ENCODE measurements at places on chromosomes 5 and 9. TPM values are rescaled to one million over a fixed set of nuclear protein-coding genes. Genes with fewer than 3 reads are reported as not detected.

DNA sequence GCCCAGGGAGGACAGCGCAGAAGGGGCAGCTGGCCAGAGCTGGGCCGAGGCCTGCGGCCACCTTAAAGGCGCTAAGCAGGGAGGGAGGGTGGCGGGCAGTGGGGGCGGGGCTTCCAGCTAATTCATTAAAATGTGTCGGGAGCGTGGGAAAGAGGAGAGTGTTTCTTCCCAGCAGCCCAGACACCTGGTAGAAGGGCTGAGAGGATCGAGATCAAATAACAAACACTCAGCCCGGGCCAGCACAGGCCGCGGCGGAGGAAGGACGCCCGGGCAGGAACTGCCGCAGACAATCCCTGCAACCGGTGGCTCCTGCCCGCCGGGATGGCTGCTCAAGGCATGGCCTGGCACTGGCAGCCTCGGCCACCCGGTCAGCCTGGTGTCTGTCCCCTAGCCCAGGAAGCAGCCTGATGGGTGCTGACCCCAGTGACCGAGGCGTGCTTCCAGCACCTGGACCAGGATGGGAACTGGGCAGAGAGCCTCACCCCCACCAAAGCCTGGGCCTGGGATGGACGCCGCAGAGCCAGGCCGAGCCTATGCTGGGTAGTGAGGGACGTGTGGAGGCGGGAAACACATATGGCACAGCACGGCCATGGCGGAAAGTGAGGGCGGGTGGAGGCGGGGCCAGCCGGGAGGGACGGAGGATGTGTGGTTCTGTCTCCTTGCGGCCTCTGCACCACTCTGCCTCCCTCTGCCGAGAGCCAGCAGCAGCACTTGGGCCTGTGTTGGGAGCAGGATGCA, 3.2 kb upstream of the NRARP start:
- peak overlapping the region; percentile 42 for H3K27ac ChIP-seq
- peaks cover 7% of the 10 kb centered on the region for H3K27me3 ChIP-seq
- H3K4me3 ChIP-seq = no peak overlapping the region
- DNase-seq = peak; percentile 63

Gene CAVIN4
- total RNA-seq = 0.12 TPM

- no peak for DNase-seq
- no peak overlapping the region for H3K4me3 ChIP-seq
- H3K36me3 ChIP-seq = no peaks in the 10 kb centered on the region
- peaks cover 25% of the 10 kb centered on the region for H3K4me1 ChIP-seq
Measured at GRCh38 chr5:61407706-61408270, 75.7 kb downstream of the ZSWIM6 start.

GRCh38 chr5:157559301-157559700, 16.3 kb downstream of the ADAM19 start:
- H3K27ac ChIP-seq = no peak overlapping the region
- H3K4me3 ChIP-seq = no peak overlapping the region
- peaks cover 85% of the 10 kb centered on the region for H3K4me1 ChIP-seq
- no peak for DNase-seq
- peaks cover 78% of the 10 kb centered on the region for H3K36me3 ChIP-seq
- no peaks in the 10 kb centered on the region for H3K27me3 ChIP-seq

GRCh38 chr5:59773294-59773693, 120.2 kb downstream of the PDE4D start:
- H3K4me1 ChIP-seq = peaks cover 8% of the 10 kb centered on the region
- H3K27me3 ChIP-seq = peaks cover 29% of the 10 kb centered on the region
- H3K36me3 ChIP-seq = no peaks in the 10 kb centered on the region
- no peak for DNase-seq
- no peak overlapping the region for H3K4me3 ChIP-seq

Gene ADRA1B
- total RNA-seq = not detected

DNA sequence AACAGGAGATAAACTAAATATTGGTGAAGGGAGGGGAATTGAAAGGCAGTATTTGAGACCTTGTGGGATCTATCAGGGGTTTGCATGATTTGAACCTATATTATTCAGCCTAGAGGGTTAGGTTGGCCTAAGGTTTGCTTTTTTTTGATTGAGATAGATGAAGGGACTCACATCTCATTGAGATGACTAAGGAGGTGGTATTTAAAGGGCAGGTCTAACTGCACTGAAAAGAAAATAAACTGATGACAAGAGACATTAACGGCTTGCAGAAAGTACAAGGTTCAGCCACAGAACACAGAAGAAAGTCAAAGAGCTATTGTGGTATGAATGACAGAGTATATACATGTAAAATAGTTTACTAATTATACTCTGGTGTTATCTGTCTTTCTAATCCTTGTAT, 412.7 kb downstream of the CDH10 start:
- no peak overlapping the region for H3K27ac ChIP-seq
- H3K4me1 ChIP-seq = no peaks in the 10 kb centered on the region
- no peak overlapping the region for H3K4me3 ChIP-seq
- no peaks in the 10 kb centered on the region for H3K36me3 ChIP-seq
- H3K27me3 ChIP-seq = no peaks in the 10 kb centered on the region

Gene C8G
- 0.85 TPM for total RNA-seq

DNA sequence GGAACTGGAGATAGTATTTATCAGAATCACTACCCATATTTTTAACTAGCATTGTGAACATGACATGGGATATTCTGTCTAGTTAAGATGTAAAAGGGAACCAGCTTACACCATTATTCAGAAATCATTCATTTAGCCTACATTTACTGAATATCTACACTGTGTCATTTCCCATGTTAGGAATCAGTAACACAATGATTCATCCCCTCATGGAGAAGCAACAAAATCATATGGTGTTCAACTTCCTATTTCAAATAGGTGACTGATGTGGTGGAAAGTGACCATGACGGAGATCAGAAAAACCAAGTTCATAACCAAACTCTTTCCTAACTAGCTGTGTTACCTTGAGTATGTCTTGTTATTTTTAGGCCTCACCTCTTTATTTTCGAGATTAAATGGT, 550.0 kb upstream of the TUSC1 start:
- H3K27ac ChIP-seq = no peak overlapping the region
- no peaks in the 10 kb centered on the region for H3K36me3 ChIP-seq
- no peaks in the 10 kb centered on the region for H3K27me3 ChIP-seq
- no peak for DNase-seq
- no peaks in the 10 kb centered on the region for H3K4me1 ChIP-seq

GRCh38 chr9:27653246-27653645, 80.0 kb upstream of the C9orf72 start:
- H3K4me1 ChIP-seq = no peaks in the 10 kb centered on the region
- H3K27ac ChIP-seq = no peak overlapping the region
- peaks cover 3% of the 10 kb centered on the region for H3K27me3 ChIP-seq

Gene SPINK7
- not detected for total RNA-seq

DNA sequence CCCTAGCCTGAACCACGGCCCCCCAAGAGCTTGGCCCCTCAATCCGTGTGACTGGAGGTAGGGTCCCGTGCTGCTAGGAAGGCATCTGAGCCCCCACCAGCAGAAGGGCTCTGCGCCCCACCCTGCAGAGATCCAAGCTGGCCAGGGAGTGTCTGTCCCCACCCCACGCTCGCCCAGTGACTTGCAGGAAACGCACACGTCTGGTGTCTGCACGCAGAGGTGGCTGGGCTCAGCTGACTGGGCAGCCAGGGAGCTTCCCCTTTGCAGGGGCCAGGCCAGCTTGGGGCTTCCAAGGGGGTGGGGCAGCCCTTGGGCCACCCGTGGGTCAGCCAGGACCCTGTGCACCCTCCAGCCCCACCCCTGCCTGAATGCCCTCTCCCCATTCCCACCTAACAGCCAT, 24.3 kb downstream of the NOTCH1 start:
- no peak for DNase-seq
- no peaks in the 10 kb centered on the region for H3K27me3 ChIP-seq
- no peak overlapping the region for H3K4me3 ChIP-seq

GRCh38 chr9:101618698-101619097, 23.9 kb upstream of the PPP3R2 start:
- no peak overlapping the region for H3K4me3 ChIP-seq
- H3K4me1 ChIP-seq = no peaks in the 10 kb centered on the region
- DNase-seq = no peak

- H3K36me3 ChIP-seq = no peaks in the 10 kb centered on the region
- no peak for DNase-seq
- no peak overlapping the region for H3K27ac ChIP-seq
Measured at GRCh38 chr9:93967020-93967803, 12.1 kb upstream of the BARX1 start.

DNA sequence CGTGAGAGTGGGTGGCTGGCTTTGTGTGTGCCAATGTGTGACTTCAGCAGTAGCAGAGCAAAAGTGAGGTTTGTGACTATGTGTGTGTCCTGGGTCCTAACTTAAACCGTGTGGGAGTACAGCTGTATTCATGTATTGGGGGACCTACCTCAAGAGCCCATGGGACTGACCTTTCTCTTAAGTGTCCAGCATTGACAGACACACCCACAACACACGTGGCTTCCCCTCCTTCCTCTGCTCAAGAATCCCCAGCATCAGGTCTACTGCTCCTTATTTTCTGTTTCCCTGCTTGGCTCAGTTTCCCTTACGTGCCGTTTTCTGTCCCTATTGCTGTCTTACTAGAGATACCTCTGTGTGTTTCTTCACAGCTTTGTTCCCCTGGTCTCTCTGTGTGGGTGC, 616 bp downstream of the IL11RA start:
- DNase-seq = no peak
- no peak overlapping the region for H3K4me3 ChIP-seq
- H3K27me3 ChIP-seq = no peaks in the 10 kb centered on the region
- H3K36me3 ChIP-seq = peaks cover 36% of the 10 kb centered on the region
- no peak overlapping the region for H3K27ac ChIP-seq

Gene KIAA0825
- 2.7 TPM for total RNA-seq

Gene ZNF354C
- 6.4 TPM for total RNA-seq

Gene LECT2
- total RNA-seq = not detected

- peaks cover under 1% of the 10 kb centered on the region for H3K4me1 ChIP-seq
- no peak for DNase-seq
- H3K36me3 ChIP-seq = peaks cover 2% of the 10 kb centered on the region
- H3K27me3 ChIP-seq = no peaks in the 10 kb centered on the region
Measured at GRCh38 chr9:75967556-75967955, 77.1 kb downstream of the PCSK5 start.

GRCh38 chr9:21395778-21396717, 10.8 kb upstream of the IFNA2 start:
- peak overlapping the region; percentile 41 for H3K4me3 ChIP-seq
- H3K4me1 ChIP-seq = peaks cover 6% of the 10 kb centered on the region
- DNase-seq = peak; percentile 63
- no peak overlapping the region for H3K27ac ChIP-seq

Gene ADGRD2
- not detected for total RNA-seq

GRCh38 chr5:6107675-6108539, 270.4 kb downstream of the MED10 start:
- H3K36me3 ChIP-seq = no peaks in the 10 kb centered on the region
- H3K27ac ChIP-seq = no peak overlapping the region
- DNase-seq = no peak

GRCh38 chr5:73625372-73625943, 538 bp upstream of the ARHGEF28 start:
- DNase-seq = no peak
- peaks cover 3% of the 10 kb centered on the region for H3K4me1 ChIP-seq
- H3K4me3 ChIP-seq = peak overlapping the region; percentile 49

GRCh38 chr5:73096239-73096575, 24.2 kb upstream of the TMEM171 start:
- no peak overlapping the region for H3K27ac ChIP-seq
- DNase-seq = no peak
- H3K36me3 ChIP-seq = no peaks in the 10 kb centered on the region

Gene APBA1
- 2.3 TPM for total RNA-seq

- DNase-seq = no peak
- no peak overlapping the region for H3K27ac ChIP-seq
- H3K27me3 ChIP-seq = no peaks in the 10 kb centered on the region
- H3K4me1 ChIP-seq = no peaks in the 10 kb centered on the region
- H3K4me3 ChIP-seq = no peak overlapping the region
Measured at GRCh38 chr5:61002611-61003355, 57.8 kb downstream of the NDUFAF2 start.

DNA sequence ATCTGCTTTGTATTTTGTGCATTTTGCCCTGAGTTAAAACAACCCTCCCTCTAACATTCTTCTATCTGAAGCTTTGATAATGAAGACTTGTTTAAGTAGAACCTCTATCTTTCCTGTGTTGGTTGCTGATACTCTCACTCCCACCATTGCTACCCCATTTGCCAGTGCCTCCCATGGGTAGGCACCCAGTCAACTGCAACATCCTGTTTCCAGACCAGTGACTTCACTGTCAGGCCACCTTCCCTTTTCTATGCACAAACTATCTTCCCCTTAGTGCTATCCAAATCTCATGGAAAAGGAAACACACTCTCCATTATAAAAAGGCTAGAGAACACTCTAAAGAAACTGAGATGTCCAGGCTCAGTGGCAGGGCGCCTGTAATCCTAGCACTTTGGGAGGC, 5.6 kb upstream of the IARS1 start:
- no peak overlapping the region for H3K4me3 ChIP-seq
- DNase-seq = no peak
- H3K27me3 ChIP-seq = no peaks in the 10 kb centered on the region
- peaks cover 39% of the 10 kb centered on the region for H3K4me1 ChIP-seq
- H3K27ac ChIP-seq = peak overlapping the region; percentile 5

Measured in activated CD4-positive, alpha-beta T cell treated with anti-CD3 and anti-CD28 coated beads, Interleukin-2, amount 10 ng/mL, durations not matched to agents 7 days and 5 days (primary cell).